ENCODE measurements at places on chromosomes 4 and X.
A peak's percentile ranks its signal among the peaks of the same experiment; 100 is the strongest.

- DNase-seq: peak; percentile 64
Observed at GRCh38 chrX:49876750-49877149, 2.5 kb upstream of the USP27X start.

DNA sequence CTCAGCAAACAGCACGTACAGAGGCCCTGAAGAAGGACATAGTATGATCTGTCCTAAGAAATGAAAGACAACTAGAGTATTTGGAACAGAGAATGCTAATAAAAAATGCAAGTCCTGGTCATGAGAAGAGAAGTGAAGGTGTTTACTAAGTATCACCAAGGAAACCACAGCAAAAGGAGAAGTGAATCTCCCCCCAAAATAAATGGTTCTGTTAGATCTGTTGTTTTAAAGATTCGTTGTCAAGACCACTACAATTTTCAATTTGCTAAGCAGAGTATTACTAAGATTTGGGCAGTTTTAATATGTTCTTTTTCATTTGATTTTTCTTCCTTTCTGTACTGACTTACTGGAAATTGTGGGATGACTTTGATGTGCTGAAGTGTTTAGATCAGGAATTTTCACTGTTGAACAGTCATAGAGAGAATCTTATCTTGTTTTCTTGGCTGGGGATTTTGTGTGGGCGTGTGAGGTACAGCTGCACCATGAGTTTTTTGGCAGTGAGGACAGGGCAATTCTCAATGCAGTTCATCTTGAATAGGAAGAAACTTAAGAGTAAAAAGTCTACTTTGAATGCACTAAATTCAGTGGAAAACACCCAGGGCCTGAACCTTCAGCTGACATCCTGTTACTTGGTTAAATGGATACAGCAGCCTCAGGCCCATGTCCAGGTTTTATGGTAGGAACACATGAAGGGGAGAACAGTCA, 132.2 kb downstream of the STIM2 start:
- DNase-seq: peak; percentile 46

GRCh38 chr4:60129740-60130139, 1070.4 kb upstream of the ADGRL3 start:
- no peak for DNase-seq

DNA sequence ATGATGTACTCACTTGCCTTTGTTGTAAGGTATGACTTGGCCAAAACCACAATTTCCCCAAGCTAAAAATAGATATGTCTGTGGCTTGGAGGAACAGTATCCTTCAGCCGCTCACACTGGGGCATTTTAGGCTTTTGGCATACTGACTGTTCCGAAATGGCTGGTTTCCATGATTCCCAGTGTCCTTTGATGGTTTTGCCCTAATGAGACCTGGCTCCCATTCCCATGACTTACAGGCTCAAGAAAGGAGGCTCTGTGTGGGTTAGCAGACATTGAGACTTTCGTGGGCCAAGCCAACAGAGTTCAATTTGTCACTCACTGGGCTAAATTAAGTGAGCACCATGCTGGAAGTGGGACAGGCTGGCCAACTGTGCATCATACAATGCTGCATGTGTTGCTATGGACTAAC, 150.6 kb downstream of the CEP135 start:
- DNase-seq: no peak

DNA sequence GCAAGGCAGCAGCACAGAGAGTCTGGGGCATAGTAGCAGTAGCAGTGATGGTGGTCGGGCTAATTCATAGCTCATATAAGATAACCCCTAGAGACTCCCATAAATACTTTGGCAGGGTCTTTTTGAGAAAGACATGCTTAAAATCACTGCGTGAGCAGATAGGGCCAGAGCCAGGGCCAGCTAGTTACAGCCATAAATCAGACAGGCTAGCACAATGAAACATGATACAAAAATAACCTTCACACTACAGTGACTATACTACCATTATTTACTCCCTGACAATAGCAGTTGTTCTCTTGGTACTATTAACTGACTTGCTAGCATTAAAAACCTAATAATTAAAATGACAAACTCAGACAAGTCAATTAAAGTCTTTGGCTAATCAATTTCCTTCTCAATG, 295.9 kb downstream of the SMARCA1 start:
- no peak for DNase-seq

GRCh38 chrX:72644946-72645345, 69.2 kb downstream of the PHKA1 start:
- no peak for DNase-seq

DNA sequence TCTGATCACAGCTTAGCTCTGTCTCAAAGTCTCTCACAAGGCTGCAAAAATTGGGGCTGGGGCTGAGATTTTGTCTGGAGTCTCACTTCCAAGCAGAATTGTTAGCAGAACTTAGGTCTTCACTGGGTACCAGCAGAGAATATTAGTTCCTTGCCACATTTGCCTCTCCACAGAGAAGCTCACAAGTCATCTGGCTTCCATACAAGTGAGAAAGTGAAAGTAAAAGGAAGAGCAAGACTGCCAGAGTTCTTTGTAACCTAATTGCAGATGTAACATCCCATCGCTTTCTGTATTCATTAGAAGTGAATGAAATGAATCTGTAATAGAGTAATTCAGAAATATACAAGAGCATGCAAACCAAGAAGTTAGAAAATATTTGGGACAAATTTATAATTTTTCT, 624.1 kb upstream of the GNPDA2 start:
- peak; percentile 1 for DNase-seq

GRCh38 chr4:177410566-177410965, 31.7 kb downstream of the AGA start:
- DNase-seq: no peak

DNA sequence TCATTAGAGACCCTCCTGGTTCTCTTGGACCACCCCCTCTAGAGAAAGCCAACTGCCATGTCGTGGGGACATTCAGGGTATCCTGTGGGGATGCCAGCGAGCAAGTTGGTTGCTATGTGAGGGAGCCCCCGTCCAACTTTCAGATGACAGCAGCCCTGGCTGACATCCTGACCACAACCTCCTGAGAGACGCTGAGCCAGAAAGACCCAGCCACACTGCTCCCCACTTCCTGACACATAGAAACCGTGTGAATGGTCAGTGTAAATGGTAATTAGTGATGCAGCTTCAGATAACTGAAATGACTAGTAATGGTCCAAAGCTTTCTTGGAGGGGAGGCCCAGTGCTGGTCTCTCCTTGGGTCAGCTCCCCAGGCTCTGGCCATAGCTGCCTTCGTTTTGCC, 10.8 kb downstream of the CLCN4 start:
- DNase-seq: no peak

GRCh38 chr4:40240040-40240653, 43.3 kb downstream of the RHOH start:
- DNase-seq: no peak

- DNase-seq: no peak
Observed at GRCh38 chr4:7759635-7760034, 180.0 kb downstream of the AFAP1 start.

DNA sequence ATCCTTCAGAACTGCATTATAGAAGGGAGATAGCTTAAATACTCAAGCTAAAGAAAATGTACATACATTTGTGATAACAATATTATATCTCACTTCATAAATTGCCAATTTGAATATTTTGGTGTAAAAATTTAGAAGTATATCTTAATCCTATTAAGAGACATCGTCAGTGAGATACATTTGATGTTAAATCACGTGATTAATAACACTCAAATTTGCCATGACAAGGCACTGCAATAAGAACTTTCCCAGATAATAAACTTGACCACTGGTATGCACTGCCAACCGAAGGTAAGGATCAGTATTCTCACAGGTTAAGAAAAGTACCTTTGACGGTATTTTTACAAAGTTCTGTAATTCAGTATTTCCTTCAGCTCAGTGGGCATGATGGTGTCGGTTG, 764.7 kb upstream of the FRG1 start:
- no peak for DNase-seq

- DNase-seq: no peak
Observed at GRCh38 chr4:169399976-169400767, 129.4 kb upstream of the SH3RF1 start.

DNA sequence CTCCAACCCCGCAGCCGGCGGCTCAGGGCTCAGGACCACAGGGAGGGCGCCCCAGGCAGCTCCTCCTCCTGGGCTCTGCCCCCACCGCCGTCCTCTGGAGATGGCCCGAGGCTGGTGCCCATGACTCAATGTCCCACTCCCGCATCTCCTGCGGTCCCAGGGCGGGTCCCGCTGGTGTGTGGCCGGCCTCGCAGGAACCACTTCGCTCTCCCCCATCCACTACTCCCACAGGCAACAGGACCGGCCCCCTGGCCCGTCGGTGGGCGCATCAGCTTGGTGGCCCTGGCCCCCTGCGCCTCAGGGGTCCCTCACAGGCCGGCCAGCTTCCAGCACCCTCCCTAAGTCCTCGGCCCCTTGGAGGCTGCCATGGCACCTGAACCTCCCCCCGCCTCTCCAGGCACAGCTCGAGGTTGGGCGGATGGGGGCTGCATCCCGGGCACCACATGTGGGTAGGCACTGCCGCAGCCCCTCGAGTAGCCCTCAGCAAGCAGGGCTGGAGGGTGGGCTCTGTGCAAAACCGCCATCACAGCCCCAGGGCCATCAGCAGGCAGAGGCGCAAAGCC, 22.8 kb upstream of the SPON2 start:
- DNase-seq: no peak

DNA sequence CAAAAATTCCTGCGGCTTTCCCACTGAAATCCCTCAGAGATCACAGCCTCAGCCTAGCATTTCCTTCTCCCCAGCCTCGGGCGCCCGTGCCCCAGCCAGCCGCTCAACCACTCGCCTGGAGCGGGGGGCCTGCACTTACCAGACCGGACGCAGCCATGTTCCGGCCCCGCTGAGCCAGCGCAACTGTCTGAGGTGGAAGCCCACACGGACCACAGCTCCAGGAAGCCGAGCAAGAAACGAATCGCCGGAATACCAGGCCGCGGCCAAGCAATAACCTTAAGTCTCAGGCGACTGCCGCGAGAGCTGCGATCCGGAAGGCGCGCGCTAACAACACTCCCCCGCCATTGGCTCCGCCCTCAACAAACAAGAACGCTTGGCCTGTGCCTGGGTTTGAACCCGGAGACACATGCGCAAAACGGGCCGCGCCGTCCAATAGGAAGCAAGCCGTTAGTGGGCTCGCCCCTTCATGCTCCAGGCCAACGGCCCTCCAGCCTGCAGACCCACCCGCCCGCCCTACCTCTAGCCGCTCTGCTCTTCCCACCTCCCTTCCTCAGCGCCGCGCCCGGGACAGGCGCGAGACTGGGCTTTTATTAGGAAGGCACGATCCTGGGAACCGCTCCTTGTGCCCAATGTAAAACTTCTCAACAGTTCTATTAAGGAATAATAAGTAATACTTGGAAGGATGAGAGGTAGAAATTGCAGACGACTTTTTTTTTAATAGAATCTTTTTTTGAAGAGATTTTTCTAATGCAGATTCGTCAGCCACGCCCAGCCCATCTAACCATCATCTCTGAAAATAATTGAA, at the start of gene CENPC:
Gene CENPC, minus strand, starts transcription at position 305 of the 805 bp plus-strand sequence. Its CDS starts 148 bp downstream, at position 157.
- DNase-seq: peak; percentile 98

DNA sequence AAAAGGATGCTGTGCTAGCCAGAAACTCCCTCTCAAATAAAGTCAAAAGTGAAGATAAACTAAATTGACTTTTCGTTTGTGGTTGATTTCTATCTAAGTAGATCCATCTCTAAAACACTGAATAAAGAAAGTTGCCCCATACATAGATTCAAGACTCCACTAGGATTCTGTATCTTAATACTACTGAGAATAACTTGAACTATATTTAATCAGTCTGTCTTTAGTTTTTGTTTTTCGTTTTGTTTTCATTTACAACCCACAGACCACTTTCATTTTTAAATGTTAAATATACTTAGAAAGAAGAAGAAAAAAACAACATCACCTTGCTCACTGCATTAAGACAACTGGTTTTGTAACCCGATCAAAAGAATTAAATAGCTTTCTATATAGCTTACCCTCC, 655.0 kb downstream of the RPA4 start:
- no peak for DNase-seq

DNA sequence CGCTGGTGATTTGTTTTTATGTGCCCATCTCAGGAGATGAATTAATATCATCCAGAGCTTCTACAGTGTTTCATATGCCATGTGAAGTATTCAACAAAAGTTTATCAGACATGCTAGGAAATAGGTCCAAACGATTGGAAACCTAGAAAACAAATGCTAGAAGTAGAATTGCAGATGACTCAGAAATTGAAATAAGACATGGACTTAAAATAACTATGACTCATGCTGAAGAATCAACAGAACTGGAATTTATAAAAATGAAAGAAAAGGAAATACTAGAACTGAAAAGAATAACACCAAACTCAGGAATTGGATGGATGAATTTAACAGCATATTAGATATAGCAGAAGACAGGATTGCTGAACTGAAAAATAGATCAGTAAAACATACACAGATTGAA, 172.7 kb upstream of the GIMD1 start:
- peak; percentile 71 for DNase-seq

DNA sequence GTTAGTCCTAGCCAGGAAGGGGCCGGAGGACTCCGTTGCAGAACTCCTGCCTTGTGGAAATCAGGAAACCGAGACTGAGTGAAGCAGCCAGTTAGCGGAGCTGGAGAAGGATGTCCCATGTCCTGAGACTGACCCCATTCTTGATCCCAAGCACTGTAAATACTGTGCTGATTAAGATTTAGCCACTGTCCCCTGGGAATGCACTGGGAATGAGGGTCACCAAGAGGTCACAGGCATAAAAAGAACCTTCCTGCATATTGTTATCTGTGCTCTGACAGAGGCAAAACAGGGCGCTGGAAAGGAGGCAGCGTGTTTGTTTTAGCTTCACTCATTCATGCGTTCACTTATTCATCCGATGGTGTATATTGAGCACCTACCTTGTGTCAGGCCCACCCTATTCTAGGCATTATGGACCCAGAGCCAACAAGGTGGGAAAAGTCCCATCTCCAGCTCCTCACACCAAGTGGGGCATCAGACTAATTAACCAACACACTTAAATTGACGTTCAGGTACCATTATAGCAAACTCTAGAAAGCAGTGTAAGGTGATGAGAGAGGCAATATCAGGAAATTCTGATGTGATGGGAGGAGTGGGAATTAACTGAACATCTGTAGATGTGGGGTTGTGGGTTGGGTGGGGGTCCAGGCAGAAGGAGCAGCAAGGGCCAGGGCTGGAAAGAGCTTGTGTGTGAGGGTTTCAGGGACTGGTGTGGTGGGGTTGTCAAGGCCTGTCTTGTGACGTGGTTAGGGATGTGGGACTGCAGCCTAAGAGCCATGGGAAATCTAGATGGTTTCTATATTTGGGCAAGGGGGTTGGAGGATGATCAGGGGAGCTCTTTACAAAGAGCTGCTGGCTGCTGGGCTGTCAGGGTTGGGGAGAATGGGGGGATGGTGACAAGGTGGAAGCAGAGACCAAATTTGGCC, 10.6 kb upstream of the SLC2A9 start:
- no peak for DNase-seq

DNA sequence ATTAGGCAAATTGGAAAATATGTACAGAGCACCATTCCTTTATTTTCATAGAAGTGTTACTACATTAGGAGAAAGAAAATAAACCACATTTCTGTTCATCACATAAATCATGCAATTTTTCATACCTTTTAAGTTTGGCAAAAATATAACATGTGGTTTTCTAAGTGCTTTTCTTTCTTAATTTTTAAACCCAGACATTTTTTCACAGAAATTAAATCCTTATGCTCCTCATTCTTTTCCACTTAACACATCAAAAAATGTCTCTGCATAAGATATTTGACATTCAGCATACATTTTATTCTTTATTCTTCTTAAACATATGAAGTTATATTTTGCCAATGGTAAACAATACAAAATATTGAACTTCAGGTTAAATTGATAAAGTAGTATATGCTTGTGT, 826.6 kb upstream of the SLIT2 start:
- DNase-seq: peak; percentile 50

Data from adipocyte (in vitro differentiated cells).